Fibroblast of the aortic adventitia (primary cell): ENCODE measurements at places on chromosomes 4 and X. TPM values are rescaled to one million over a fixed set of nuclear protein-coding genes. Genes with fewer than 3 reads are reported as not detected.

Gene HSD17B10
- total RNA-seq: 34.3 and 52.7 TPM in 2 replicates

Gene CT47A7
- not detected in 2 replicates for total RNA-seq

Gene BANK1
- 0.41 and 0.54 TPM in 2 replicates for total RNA-seq

Gene CENPI
- total RNA-seq: 4.3 and 23.4 TPM in 2 replicates

Gene PNMA3
- under 0.01 TPM in 1 of 2 replicates, not detected in the other for total RNA-seq

Gene INTU
- total RNA-seq: 6.0 and 14.1 TPM in 2 replicates
